ENCODE measurements at places on chromosomes 11 and 22. TPM values are rescaled to one million over a fixed set of nuclear protein-coding genes. Genes with fewer than 3 reads are reported as not detected.
A peak's percentile ranks its signal among the peaks of the same experiment; 100 is the strongest.

DNA sequence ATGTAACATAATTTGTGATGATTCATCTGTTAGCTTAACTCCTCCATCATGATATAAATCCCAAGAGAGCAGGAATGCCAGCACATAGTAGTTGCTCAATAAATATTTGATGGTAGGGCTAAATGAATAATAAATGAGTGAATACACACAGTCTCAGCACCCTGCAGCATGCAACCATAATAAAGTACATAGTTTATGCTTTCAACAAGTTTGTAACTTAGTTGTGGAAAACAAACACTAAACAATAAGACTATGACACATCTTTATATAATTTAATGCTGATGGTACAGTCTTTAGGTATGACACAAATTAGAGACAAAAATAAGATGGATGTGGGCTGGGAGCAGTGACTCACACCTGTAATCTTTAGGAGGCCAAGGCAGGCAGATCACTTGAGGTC is 3.8 kb downstream of the ALKBH8 start:
- no peak for DNase-seq
- H3K4me1 ChIP-seq: peaks cover 36% of the 10 kb centered on the region
- H3K36me3 ChIP-seq: no peaks in the 10 kb centered on the region
- H3K27me3 ChIP-seq: no peaks in the 10 kb centered on the region
- peak overlapping the region; percentile 55 for H3K27ac ChIP-seq

DNA sequence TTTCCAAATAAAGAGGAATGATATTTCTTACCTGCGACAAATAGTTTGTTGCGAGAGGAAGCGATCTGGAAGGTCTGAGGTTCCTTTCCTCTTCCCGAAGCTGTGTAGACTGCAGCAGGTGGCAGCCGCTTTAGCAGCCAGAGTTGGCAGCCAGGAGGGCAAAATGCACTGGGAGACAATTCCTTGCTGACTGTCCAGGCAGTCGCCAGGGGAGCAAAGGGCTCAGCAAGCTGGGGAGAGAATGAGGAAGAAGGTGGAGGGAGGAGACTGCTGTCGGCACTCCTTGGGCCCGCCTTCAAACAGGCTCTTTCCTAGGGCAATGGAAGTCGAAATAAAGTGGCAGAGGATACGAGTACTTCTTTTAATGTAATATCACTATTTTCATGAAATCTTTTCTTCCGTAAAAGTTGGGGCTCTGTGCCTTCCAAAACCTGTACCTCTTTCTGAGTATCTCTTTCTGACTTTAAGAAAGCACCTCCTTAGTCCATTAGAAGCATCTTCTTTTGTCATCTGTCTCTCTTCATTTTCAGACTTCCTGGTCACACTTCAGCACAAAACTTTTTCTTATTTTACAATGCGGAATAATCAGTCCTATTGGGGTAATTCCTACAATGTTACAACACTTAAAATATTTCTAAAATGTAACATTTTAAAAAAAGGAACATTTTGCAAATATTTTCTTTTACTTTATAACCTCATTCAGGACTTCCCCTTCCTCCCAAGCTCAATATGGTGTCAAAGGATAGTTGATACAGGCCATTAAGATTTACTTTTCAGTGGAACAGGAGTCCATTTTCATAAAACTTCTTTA is at the start of gene IL18:
Gene IL18, minus strand, starts transcription at position 220 of the 811 bp plus-strand sequence. CDS start 9,041 bp downstream, outside the sequence.
- peak within 1 kb of the TSS; percentile 24 for H3K27ac ChIP-seq
- peaks cover 6% of the 10 kb centered on the region for H3K36me3 ChIP-seq
- peaks cover 7% of the 10 kb centered on the region for H3K27me3 ChIP-seq
- no peak for DNase-seq

- H3K36me3 ChIP-seq: no peaks in the 10 kb centered on the region
- H3K4me1 ChIP-seq: peaks cover 17% of the 10 kb centered on the region
- no peak overlapping the region for H3K27ac ChIP-seq
- H3K27me3 ChIP-seq: no peaks in the 10 kb centered on the region
- no peak overlapping the region for H3K4me3 ChIP-seq
Measured at GRCh38 chr11:68014157-68014946, 4.2 kb downstream of the ALDH3B1 start.

GRCh38 chr11:47603295-47603694 is 9.1 kb upstream of the C1QTNF4 start:
- no peaks in the 10 kb centered on the region for H3K36me3 ChIP-seq
- peaks cover 9% of the 10 kb centered on the region for H3K27me3 ChIP-seq
- no peak overlapping the region for H3K4me3 ChIP-seq
- DNase-seq: no peak
- no peaks in the 10 kb centered on the region for H3K4me1 ChIP-seq

The MAJIN gene
- not detected for total RNA-seq
